GM12878 (cell line): ENCODE measurements at places on chromosomes 6 and 20. TPM values are rescaled to one million over a fixed set of nuclear protein-coding genes. Genes with fewer than 3 reads are reported as not detected.

Gene SMOC2
- polyA plus RNA-seq: not detected in 2 replicates

Gene CAGE1
- polyA plus RNA-seq: 0.24 and 0.42 TPM in 2 replicates

- DNase-seq: no peak
Observed at GRCh38 chr6:37783025-37783855, 36.3 kb upstream of the ZFAND3 start.

- DNase-seq: no peak
Observed at GRCh38 chr6:42938987-42939809, 9.9 kb downstream of the CNPY3 start.

DNA sequence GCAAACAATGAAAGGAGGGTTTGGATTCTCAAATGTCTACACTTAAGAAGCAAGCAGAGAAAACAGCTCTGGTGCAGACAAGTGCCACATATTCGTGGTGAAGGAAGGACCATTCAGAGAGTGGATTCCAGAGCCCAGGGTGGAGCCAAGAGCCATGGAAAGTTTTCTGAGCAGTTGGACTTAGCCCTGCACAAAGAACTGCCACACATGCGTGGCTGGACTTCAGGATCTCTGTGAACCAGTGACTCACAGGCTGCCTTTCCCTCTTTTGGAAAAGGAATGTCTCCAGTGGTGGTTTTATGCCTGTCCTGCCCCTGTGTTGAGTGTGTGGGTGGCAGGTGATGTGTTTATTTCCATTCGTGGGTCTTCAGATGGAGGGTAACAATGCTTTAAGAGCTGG, 489.5 kb downstream of the CDH26 start:
- DNase-seq: no peak

DNA sequence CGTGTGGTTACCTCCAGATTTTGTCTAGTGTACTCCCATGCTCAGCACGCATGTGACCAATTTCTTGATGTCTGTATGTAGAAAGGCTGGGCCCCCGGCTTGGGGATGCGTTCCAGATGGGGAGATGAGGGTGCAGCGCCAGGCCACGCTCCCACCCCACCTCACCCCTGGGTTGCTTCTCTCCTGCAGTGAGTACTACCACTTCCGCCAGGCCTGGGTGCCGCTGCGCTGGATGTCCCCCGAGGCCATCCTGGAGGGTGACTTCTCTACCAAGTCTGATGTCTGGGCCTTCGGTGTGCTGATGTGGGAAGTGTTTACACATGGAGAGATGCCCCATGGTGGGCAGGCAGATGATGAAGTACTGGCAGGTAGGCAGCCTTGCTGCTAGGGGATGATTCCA, 11.5 kb upstream of the SRF start:
- DNase-seq: no peak

Gene LAMA2
- 0.14 and 0.15 TPM in 2 replicates for polyA plus RNA-seq

Gene LY6G5C
- polyA plus RNA-seq: 2.8 and 4.0 TPM in 2 replicates

DNA sequence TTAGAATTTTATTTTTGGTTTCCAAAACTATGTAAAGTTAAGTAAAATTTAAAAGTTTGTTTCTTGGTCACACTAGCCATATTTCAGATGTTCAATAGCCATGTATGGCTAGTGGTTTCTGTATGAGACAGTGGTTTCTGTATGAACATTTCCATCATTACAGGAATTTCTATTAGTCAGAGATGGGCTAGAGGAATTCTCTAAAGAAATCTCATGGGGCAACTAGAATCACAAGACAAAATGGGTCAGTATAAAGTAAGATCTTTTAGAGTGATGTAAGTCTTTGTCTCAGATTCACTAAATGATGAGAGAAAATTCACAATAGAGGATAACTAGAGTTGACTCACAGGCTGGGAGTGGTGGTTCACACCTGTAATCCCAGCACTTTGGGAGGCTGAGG, 149.0 kb downstream of the FUT9 start:
- no peak for DNase-seq

Gene MTO1
- 45.1 and 47.9 TPM in 2 replicates for polyA plus RNA-seq

DNA sequence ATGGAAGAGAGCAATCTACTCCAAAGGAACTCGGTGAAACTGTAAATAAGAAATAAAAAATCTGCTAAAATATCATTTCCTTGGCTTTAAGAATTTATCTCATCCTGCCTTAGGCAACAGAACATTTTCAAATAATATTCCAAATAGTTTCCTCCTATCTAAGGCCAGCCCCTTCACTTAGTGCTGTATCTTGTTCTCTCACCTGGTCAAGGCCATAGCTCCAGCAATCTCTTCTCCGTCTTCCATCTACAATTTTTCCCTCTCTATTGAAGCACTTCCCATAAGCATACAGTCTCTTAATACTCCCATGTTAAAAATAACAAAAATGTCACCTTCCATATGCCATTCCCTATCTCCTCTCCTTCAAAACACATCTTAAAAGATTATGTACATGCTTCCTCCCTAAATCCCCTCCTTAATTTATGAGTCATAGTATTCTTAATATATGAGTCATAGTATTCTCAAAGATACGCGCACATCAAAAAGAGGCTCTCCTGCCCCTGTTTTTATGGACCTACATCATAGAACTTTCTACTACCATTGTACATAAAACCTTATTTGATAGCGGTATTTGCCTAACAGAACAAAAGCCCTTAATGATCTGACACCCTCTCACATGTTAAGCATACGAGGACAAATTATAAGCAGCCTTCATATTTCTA, 146.9 kb downstream of the PDE10A start:
- no peak for DNase-seq

DNA sequence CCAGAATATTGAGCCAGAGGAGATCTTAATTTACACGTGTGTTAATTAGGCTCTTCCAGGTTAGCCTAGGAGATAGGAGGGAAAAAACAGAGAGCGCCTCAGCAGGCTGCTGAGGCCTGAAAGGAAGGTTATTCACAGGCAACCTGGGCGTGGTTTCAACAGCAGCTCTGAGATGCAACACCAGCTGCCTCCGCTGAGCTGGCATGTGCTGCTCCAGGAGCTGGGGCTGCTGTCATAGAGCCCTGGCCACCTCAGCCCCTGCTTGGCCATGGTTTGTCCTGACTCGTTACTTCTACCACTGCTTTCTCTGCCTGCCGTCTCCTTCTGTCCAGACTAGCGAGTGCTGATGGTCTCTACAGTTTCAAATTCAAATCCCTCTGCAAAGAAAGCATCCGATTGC, 32.4 kb upstream of the RPP40 start:
- no peak for DNase-seq

- DNase-seq: no peak
Observed at GRCh38 chr6:1789092-1789491, 179.4 kb downstream of the FOXC1 start.

Gene PRKN
- not detected in 2 replicates for polyA plus RNA-seq

DNA sequence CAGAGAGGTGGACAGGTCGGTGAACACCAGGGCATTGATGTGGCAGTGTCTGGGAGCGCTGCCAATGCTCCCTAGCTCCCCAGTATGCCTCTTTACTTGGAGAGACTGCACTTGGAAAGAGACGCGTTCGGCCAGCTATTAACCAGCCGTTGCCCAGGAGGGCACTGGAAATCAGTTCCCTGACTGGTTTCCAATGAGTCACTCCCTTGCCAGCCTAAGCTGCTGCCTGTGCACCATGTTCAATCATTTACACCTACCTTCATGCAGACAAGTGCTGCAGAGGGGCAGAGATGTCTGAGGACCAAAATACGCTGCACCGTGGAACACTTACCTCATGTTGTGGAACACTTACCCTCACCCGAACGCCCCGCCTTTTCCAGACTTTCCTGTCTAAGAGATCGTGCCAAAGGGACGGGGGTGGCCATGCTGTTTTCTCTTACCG, 151.6 kb downstream of the SOBP start:
- no peak for DNase-seq
